Activated CD8-positive, alpha-beta memory T cell treated with anti-CD3 and anti-CD28 coated beads, Interleukin-2, amount 10 ng/mL, durations not matched to agents 7 days and 5 days (primary cell): ENCODE measurements at places on chromosomes 2 and 18. TPM values are rescaled to one million over a fixed set of nuclear protein-coding genes. Genes with fewer than 3 reads are reported as not detected.

GRCh38 chr2:241542278-241542605 is 16.3 kb upstream of the BOK start:
- DNase-seq = no peak

DNA sequence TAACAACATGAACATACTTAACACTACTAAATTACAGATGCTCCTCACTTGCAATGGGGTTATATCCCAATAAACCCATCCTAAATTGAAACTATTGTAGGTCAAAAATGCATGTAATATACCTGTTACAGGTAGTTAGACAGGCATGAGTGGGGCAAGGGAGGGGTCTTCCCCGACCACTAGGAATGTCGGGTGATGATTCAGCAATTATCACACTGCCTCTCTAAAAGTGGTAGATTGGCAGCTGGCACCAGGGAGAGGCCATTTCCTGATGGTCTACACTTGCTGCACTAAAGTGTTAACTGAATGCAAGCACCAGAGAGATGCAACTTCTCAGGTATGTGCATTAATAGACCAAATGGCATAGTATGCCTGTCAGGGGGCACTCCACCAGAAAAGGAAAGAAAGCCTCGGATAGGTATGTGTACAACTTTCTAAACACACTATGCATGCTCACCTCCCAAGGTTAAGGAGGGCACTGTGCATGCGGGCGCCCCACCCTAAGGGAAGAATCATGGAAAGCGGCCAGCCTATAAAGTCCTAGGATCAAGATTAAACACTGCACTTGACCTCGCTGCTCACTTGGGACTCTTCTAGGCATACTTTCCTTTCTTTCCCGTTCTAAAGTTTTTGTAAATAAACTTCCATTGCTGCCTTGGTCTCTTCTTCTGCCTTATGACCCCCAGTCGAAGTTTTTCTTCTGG is 35.6 kb downstream of the PIGN start:
- DNase-seq = no peak

GRCh38 chr2:119206201-119206600 is 17.4 kb upstream of the STEAP3 start:
- no peak for DNase-seq

GRCh38 chr2:184047536-184047935 is 550.8 kb upstream of the ZNF804A start:
- DNase-seq = no peak

DNA sequence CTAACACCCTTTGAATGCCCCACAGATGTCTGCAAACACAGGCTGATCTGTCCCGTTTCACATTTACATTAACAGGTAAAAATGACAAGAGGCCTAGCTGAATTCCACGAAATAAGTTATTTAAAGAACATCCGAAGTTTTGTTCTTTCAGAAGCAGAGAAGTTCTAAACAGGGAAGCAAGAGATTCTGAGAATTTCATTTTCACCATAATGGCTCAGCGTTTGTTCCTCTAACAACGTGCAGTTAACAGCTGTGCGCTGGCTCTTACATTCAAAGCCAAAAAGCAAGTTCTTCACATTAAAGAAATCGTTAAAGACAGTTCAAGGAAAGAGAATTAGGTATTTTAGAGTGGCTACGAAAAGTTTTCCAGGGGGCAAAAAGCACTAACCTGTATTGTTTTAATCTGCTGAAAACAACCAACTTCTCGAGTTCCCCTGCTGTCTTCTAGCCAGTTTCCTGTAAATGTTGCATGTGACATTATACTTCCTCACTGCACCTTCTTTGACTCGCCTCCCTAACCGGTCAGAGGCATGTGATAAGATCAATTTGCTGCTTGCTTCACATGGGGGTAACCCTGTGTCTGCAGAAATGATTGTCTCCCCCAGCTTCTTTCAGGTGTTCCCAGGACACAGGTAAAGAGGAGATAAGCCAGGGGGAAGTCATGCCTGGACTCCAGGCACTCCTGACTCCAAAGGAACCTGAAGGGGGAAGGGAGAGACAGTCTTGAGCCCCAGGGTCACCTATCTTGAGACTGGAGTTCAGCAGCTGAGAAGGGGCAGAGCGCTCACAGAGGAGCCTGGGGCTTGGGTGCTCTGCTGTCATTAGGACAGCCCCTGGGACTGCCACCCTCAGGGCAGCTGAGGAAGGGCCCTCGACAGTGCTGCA is 36.8 kb upstream of the WIPF1 start:
- DNase-seq = peak; percentile 80

Gene DNAH7
- total RNA-seq = not detected

- no peak for DNase-seq
Measured at GRCh38 chr2:88693911-88694414, 2.5 kb downstream of the RPIA start.

GRCh38 chr2:118846953-118847761 is at the start of gene EN1:
TSS of gene EN1 (minus strand) at chr2:118847648. CDS start at chr2:118847167, 481 bp downstream.
- no peak for DNase-seq
